ENCODE measurements at places on chromosomes 13 and 19. TPM values are rescaled to one million over a fixed set of nuclear protein-coding genes. Genes with fewer than 3 reads are reported as not detected.

GRCh38 chr19:52086481-52086880 is 9.1 kb downstream of the ZNF841 start:
- DNase-seq = peak; percentile 30
- H3K4me3 ChIP-seq = no peak overlapping the region
- H3K27ac ChIP-seq = no peak overlapping the region
- H3K4me1 ChIP-seq = no peaks in the 10 kb centered on the region

GRCh38 chr13:50123862-50124535 is 108.8 kb downstream of the KCNRG start:
- peak overlapping the region; percentile 95 for H3K27ac ChIP-seq
- peak; percentile 97 for DNase-seq
- H3K36me3 ChIP-seq = peaks cover 5% of the 10 kb centered on the region
- H3K4me3 ChIP-seq = peak overlapping the region; percentile 76

DNA sequence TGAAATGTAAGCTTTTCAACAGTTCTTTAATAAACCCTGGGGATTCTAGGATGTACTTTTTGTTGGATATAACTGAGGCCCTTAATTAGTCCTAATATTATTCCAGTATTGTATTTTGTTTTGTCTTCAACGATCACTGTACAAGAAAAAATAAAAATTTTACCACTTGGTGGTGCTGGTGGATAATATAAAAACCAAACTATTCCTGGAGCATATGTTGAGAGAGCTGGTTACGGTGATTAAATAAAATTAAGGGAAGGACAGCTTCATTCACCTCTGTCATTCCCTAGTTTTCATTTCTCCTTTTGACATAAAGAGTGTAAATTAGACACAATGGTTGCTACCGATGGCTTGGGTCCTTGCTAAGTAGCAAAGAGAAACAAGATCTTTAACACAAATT is 598.6 kb upstream of the PCDH20 start:
- peak; percentile 1 for DNase-seq
- H3K36me3 ChIP-seq = no peaks in the 10 kb centered on the region
- H3K27me3 ChIP-seq = no peaks in the 10 kb centered on the region
- H3K4me1 ChIP-seq = no peaks in the 10 kb centered on the region
- H3K4me3 ChIP-seq = no peak overlapping the region

- no peak overlapping the region for H3K27ac ChIP-seq
- peaks cover 3% of the 10 kb centered on the region for H3K4me1 ChIP-seq
- no peak overlapping the region for H3K4me3 ChIP-seq
- peaks cover 82% of the 10 kb centered on the region for H3K27me3 ChIP-seq
- H3K36me3 ChIP-seq = no peaks in the 10 kb centered on the region
Observed at GRCh38 chr13:94710881-94711560, 1.3 kb downstream of the SOX21 start.

Gene WBP4
- total RNA-seq = 11.4 TPM

- peaks cover 2% of the 10 kb centered on the region for H3K36me3 ChIP-seq
- H3K27ac ChIP-seq = peak overlapping the region; percentile 74
- H3K4me3 ChIP-seq = peak overlapping the region; percentile 72
Observed at GRCh38 chr19:58326501-58326913, 287 bp upstream of the ZSCAN22 start.

Gene ANKLE1
- 0.28 TPM for total RNA-seq

Gene ZNF575
- total RNA-seq = not detected

Gene VSTM2B
- total RNA-seq = not detected

DNA sequence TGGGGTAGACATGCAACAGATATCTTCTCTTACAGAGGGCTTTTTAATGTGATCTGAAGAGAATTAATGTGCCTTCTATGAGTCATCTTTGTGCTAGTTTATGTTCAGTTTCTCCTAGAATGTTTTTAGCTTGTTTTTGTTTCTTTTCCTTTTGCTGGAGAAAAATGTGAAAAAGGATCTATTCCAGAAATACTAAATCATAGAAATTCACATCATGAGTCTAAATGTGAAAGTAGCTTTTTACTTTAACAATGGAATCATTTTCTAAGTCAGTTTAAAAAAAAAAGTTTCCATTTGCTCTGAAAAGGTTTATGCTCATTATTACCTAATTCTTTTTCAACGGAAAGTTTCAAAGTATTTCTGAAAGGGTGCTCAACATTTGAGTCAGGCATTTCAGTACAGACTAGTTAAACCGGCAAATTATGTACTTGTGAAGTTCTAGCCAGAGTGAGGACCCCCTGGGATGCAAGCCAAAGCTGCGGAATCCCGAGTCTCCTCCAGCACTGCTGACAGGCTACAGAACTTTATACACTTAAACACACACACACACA is 72.9 kb downstream of the SPATA13 start:
- peak overlapping the region; percentile 64 for H3K27ac ChIP-seq
- peak; percentile 64 for DNase-seq
- H3K27me3 ChIP-seq = no peaks in the 10 kb centered on the region
- peaks cover 10% of the 10 kb centered on the region for H3K4me1 ChIP-seq

Gene GPC5
- total RNA-seq = 1.8 TPM

GRCh38 chr19:48500830-48501493 is 10.7 kb downstream of the LMTK3 start:
- no peak overlapping the region for H3K27ac ChIP-seq
- H3K36me3 ChIP-seq = no peaks in the 10 kb centered on the region
- no peak overlapping the region for H3K4me3 ChIP-seq
- DNase-seq = no peak
- peaks cover 3% of the 10 kb centered on the region for H3K4me1 ChIP-seq
- H3K27me3 ChIP-seq = peaks cover 42% of the 10 kb centered on the region

DNA sequence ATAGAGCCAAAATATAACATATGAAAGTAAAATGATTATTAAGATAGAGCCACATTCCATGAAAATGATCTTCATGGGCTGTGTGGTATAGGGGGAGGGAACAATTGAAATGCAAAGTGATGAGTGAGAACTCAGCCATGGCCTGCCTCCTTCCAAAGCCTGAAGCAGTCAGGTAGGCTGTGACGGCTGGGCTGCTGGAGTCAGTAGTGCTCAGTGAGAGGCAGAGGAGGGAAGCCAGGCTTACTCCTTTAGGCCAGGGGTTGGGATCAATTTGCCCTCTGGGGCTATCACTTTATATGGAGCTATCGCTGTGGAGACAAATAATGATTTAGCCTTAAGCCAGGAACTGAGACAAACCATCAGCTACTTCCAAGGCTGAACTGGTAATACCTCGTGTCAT is 654.9 kb downstream of the FGF9 start:
- DNase-seq = no peak
- no peaks in the 10 kb centered on the region for H3K36me3 ChIP-seq
- no peak overlapping the region for H3K27ac ChIP-seq
- H3K4me1 ChIP-seq = no peaks in the 10 kb centered on the region
- no peak overlapping the region for H3K4me3 ChIP-seq
- H3K27me3 ChIP-seq = no peaks in the 10 kb centered on the region

DNA sequence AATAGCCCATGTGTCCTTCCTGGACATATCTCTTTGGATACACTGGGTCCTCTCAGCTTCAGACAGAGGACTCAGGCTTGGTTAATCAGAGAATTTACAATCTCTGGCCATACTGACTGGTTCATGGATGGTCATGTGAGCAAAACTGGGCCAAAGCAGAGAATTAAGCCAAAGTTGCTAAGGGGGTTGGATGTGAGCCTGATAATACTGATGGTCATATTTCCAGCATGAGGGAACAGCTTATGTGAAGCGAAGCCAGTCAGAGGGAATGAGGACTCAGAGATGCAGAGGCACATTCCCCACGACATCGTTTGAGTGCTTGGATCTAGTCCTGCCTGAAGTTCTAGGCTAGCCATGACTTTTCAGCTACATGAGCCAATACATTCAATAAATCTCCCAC is 22.0 kb upstream of the LRRC4B start:
- H3K27ac ChIP-seq = no peak overlapping the region
- H3K4me1 ChIP-seq = no peaks in the 10 kb centered on the region
- peaks cover 4% of the 10 kb centered on the region for H3K27me3 ChIP-seq
- no peak overlapping the region for H3K4me3 ChIP-seq
- no peak for DNase-seq
- H3K36me3 ChIP-seq = no peaks in the 10 kb centered on the region

Gene ZNF555
- 6.4 TPM for total RNA-seq

- no peaks in the 10 kb centered on the region for H3K27me3 ChIP-seq
- peak; percentile 63 for DNase-seq
- H3K27ac ChIP-seq = no peak overlapping the region
- no peak overlapping the region for H3K4me3 ChIP-seq
- H3K4me1 ChIP-seq = peaks cover 20% of the 10 kb centered on the region
- peaks cover 68% of the 10 kb centered on the region for H3K36me3 ChIP-seq
Observed at GRCh38 chr19:11191273-11191755, 6.0 kb downstream of the KANK2 start.

- H3K27ac ChIP-seq = no peak overlapping the region
- no peaks in the 10 kb centered on the region for H3K36me3 ChIP-seq
- no peak for DNase-seq
- no peak overlapping the region for H3K4me3 ChIP-seq
- no peaks in the 10 kb centered on the region for H3K4me1 ChIP-seq
Observed at GRCh38 chr13:43687038-43687437, 99.7 kb downstream of the ENOX1 start.
